Sciatic nerve (tissue), 2 donors: ENCODE measurements at places on chromosomes 7 and 10. TPM values are rescaled to one million over a fixed set of nuclear protein-coding genes. Genes with fewer than 3 reads are reported as not detected.

The ADAM22 gene
- total RNA-seq = 8.5 TPM

The CDC14C gene
- 0.18 TPM for total RNA-seq

The FAM25G gene
- not detected for total RNA-seq

The MGMT gene
- total RNA-seq = 24.5 TPM

The PAOX gene
- total RNA-seq = 9.6 TPM

The SORCS1 gene
- 80.5 TPM for total RNA-seq

The DEPP1 gene
- 190 TPM for total RNA-seq

The ATOH7 gene
- 0.22 TPM for total RNA-seq

The OPTN gene
- total RNA-seq = 118 TPM

The STOX1 gene
- total RNA-seq = 0.27 TPM

The GIMAP4 gene
- 52.8 TPM for total RNA-seq

The SAMD9L gene
- 28.4 TPM for total RNA-seq

The EPHB6 gene
- total RNA-seq = 15.7 TPM

The EXOC6 gene
- total RNA-seq = 22.9 TPM

The IMMP2L gene
- total RNA-seq = 33.6 TPM

The ZNF425 gene
- total RNA-seq = 3.2 TPM

The CFTR gene
- total RNA-seq = not detected

The FGFBP3 gene
- total RNA-seq = 6.0 TPM

The CTAGE15 gene
- total RNA-seq = not detected

The AQP1 gene
- 864 TPM for total RNA-seq

The CLRN3 gene
- not detected for total RNA-seq

The CDHR3 gene
- 8.2 TPM for total RNA-seq

The MRLN gene
- total RNA-seq = not detected

The PTN gene
- total RNA-seq = 5.6 TPM

The OR2A12 gene
- total RNA-seq = not detected

The PDE1C gene
- total RNA-seq = 23.3 TPM

The PON1 gene
- not detected for total RNA-seq

The METTL27 gene
- total RNA-seq = 6.2 TPM

The HOXA6 gene
- total RNA-seq = 15.8 TPM

The EIF5AL1 gene
- 0.09 TPM for total RNA-seq

The TRIM50 gene
- 0.71 TPM for total RNA-seq

The PGAM2 gene
- total RNA-seq = 0.85 TPM

The UROS gene
- total RNA-seq = 30.6 TPM

The ASL gene
- 25.7 TPM for total RNA-seq

The SORBS1 gene
- 593 TPM for total RNA-seq

The ASB10 gene
- total RNA-seq = not detected

The IRF5 gene
- 8.7 TPM for total RNA-seq

The TMEM184A gene
- 0.27 TPM for total RNA-seq

The HACD1 gene
- 3.0 TPM for total RNA-seq

The VPS37D gene
- total RNA-seq = 4.5 TPM

The ADAMTS14 gene
- total RNA-seq = 3.1 TPM

The FAM25C gene
- not detected for total RNA-seq

The H2BK1 gene
- total RNA-seq = not detected

The TMEM196 gene
- not detected for total RNA-seq

The TMEM213 gene
- not detected for total RNA-seq

The SYT15 gene
- 17.1 TPM for total RNA-seq

The DPYSL4 gene
- 0.31 TPM for total RNA-seq

The GIMAP8 gene
- total RNA-seq = 22.4 TPM

The CPEB3 gene
- total RNA-seq = 6.2 TPM

The MAP3K8 gene
- 85.2 TPM for total RNA-seq

The SDK1 gene
- 11.2 TPM for total RNA-seq
